Stimulated activated CD4-positive, alpha-beta T cell treated with anti-CD3 and anti-CD28 coated beads, Interleukin-15, amount 100 ng/mL, for 1 hour (primary cell): ENCODE measurements at places on chromosomes 4 and X.

DNA sequence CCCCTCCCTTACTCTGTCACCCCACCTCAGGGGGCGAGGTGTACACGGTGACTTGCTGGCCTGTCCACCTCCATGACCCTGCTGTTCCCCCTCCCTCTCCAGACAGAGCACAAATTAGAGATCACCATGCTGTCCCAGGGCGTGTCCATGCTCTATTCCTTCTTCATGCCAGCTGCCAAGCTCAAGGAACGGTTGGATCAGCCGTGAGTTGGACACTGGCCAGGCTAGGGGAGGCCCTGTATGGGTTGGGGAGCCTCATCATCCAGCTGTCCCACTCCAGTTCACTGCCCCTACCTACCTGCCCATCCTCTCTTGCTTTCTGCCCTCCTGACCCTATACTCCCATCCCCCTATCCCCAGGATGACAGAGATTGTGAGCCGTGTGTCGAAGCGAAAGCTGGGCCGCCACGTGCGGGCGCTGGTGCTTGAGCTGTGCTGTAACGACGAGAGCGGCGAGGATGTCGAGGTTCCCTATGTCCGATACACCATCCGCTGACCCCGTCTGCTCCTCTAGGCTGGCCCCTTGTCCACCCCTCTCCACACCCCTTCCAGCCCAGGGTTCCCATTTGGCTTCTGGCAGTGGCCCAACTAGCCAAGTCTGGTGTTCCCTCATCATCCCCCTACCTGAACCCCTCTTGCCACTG, 3.9 kb upstream of the CDK16 start:
- DNase-seq: no peak

DNA sequence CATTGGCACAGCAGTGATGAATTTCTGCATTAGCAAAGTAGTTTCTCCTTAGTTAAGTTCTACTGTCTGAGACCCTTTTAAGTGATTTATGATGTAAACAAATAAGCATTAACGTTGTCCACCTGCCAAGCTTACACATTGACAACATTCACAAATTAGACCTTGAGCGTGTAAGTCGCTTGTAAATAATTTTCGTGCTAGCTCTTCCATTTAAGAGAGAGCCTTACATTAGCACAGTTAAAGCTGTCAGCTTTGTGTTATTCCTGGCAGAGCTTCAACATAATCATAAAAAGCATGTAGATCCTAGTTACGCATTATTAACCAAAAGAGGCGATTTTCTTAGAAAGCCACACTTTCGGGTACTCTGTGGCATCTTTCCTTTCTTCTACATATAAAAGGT, 127.7 kb downstream of the DCTD start:
- DNase-seq: no peak

DNA sequence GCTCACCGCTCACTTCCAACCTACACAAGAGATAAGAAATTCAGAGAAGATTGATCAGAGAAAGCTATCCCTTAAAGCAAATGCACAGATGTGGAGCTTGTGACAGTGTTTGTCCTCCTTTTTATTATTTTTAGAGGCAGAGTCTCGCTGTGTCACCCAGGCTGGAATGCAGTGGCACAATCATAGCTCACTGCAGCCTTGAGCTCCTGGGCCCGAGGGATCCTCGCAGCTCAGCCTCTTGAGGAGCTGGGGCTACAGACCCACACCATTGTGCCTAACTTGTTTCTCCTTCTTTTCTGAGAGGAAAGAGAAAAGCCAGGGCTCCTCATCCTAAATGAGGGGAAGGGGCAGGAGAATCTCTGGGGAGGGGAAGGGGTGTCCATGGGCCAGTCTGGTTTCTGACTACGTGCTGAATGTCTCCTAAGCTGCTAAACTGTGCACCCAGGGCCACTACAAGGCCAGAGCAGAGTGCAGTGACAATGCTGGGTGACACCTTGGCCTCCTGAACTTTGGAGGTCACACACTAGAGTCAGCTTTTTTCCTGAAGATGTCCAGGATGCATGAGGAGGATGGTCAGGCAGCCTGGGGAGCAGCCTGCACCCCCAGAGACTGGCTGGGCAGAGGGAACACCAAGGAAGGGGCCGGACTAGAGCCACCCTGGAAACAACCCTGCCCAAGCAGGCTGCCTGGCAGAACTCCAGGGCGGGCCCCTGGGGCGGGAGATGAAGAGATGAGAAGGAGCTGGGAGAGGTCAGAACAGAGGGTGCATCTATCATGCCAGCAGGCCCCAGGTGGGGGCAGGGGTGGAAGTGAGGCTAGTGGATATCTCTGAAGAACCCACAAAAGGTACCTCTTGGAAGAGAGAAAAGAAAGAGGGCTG, 55.5 kb upstream of the PROM1 start:
- no peak for DNase-seq

DNA sequence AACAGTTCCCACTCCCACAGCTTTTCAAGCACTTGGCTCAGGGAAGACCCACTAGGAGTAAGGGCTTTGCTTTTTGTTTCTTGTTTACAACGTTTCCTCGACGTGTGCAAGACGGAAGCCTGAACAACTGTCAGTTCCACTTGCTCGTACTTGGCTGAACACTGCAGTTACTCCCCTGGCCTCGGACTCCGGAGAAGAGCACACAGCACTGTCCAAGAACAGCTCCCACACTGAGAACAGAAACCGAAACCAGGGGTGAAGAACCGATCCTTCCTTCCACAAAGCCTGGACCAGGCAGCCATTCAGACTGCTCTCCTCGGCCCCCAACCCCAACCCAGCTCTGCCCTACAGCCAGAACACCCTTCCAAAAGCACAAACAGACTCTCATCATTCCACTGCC, 25.5 kb downstream of the IRF2 start:
- no peak for DNase-seq

GRCh38 chr4:4694296-4694772, 152.5 kb upstream of the STX18 start:
- no peak for DNase-seq

DNA sequence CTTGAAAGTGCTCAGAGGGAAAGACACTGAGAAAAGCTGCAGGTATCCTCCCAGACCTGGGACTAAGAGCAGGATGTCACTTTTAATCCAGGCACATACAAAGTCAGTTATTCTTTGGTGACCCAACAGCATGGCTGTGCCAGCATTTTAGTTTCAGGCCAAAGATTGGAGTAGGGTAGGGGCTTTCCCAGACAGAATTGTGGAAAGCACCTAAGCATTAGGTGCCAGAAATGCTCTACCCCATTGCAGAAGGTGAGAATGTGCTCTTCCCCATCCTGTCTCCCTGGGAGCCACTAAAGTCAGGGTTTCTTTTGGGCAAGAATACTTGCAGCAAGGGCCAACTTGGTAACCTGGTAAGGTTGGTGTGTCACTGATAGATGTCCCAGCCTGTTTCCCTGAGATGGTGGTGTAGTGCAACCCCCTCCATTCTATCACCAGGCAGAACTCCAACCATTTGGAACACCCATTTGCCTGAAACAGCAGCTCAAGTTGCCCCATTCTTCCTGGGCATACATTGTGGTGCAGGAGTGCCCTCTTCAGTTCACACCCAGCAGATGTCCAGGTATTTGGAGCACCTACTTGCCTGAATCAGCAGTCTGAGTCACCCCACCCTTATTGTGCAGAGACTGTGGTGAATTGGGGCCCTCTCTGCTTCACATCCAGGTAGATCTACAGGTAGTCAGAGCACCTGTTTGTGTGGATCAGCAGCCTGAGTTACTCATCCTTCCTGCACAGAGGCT, 183.5 kb downstream of the ZC4H2 start:
- no peak for DNase-seq

DNA sequence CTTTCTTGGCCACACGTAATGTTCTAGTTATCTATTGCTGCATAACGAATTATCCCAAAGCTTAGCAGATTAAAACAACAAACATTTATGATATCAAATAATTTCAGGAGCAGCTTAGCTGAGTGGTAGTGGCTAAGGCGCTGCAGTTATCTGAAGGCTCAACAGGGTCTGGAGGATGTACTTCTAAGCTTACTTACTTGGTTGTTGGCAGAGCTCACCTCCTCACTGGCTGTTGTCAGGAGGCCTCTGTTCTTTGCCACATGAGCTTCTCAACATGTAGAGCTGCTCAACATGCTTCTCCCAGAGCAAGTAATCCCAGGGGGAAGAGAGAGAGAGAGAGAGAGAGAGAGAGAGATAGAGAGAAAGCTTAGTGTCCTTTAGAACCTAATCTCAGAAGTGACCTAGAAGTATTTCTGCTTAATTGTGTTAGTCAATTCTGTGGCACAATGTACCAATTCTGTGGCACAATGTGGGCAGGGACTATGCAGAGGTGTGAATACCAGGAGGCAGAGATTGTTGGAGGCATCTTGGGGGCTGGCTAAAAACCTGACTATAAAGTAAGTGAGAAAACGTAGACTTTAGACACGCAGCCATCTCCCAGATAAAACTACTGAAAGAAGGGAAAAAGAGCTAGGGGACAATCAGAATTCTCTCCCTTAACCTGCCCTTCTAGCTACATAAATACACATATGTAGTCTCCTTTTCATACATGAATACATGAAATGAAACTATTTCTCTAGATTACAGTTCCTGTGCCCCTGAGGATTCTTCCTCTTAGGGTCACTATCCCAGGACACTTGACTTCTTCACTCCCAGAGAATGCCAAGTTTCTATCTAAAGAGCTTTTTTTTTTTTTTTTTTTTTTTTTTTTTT, 40.2 kb downstream of the HOPX start:
- DNase-seq: no peak
